ENCODE measurements at places on chromosomes 4 and X.

GRCh38 chrX:133527415-133527814, 112.1 kb upstream of the GPC4 start:
- DNase-seq: no peak

GRCh38 chr4:25843340-25844097, 19.3 kb downstream of the SEL1L3 start:
- DNase-seq: no peak

- no peak for DNase-seq
These were observed 262.7 kb upstream of the F9 start for GRCh38 chrX:139267851-139268250.

- DNase-seq: no peak
These were observed 787.5 kb downstream of the FSTL5 start for GRCh38 chr4:161376275-161376674.

- DNase-seq: peak; percentile 50
These were observed 26.7 kb upstream of the PCDH18 start for GRCh38 chr4:137558951-137559350.

DNA sequence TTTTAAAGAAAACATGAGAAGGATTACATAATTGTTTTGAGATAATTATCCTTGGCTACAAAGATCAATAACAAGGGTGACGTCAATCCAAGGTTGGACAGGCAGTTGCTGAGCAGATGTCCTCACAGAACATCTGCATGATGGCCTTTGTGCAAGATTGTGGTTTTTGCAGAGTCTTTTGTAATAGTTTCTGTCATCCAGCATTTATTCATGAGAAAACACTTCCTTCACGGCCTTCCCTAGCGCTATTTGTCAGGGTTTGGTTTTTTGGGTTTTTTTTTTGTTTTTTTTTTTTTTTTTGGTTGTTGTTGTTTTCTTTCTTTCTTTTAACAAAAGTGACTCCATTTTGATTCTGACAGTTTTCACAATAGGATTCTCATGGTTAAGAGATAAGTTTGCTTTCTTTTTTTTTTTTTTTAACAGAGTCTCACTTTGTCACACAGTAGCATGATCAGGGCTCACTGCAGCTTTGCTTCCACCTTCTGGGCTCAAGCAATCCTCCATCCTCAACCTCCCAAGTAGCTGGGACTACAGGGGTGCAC, 31.5 kb upstream of the ELF2 start:
- no peak for DNase-seq

DNA sequence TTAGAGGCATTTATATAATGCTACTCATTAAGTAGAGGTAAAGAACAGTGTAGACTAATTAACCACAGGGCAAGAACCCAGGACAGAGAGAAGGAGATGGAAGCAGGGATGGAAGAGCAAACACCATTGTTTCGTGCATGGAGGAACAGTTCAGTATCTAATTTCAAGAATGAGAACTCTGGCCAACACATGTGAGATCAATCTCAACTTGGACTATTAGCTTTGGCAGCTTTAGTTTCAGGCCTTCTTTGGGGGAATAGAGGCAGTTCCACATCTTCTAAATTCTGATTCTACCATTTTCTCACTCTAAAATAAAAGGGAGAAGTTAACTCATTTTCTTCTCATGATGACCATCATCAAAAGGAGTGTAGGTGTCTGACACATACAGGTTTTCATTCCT, 207.0 kb downstream of the LDB2 start:
- no peak for DNase-seq

GRCh38 chr4:37471971-37472370, 214.2 kb downstream of the RELL1 start:
- no peak for DNase-seq

- DNase-seq: no peak
These were observed 16.0 kb upstream of the VAMP7 start for GRCh38 chrX:155865193-155865592.

GRCh38 chr4:1763070-1763549, 30.0 kb upstream of the FGFR3 start:
- no peak for DNase-seq
